Effector memory CD8-positive, alpha-beta T cell (primary cell): ENCODE measurements at places on chromosomes 3 and 15.

DNA sequence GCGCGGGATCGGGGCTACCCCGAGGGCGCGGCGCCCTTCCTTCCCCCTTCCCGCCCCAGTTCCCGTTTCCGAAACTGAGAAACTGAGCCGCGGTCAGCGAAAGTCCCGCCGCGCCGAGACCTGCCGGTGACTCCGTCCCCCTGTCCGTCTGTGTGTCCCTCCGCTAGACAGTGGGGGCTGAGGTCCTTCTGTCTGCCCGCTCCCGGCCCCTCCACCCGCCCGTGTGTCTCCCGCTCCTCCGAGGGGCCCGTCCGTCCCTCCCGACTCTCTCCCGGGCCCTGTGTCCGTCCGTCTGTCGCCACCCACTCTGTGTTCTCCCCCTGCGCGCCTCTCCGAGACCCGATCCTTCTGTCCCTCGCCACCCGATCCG, 426 bp downstream of the PRKCD start:
- no peaks in the 10 kb centered on the region for H3K27me3 ChIP-seq
- peaks cover 9% of the 10 kb centered on the region for H3K36me3 ChIP-seq
- H3K4me3 ChIP-seq: peak overlapping the region; percentile 80
- peaks cover 30% of the 10 kb centered on the region for H3K4me1 ChIP-seq
- DNase-seq: no peak

- H3K27ac ChIP-seq: no peak overlapping the region
- no peak for DNase-seq
- no peaks in the 10 kb centered on the region for H3K36me3 ChIP-seq
- no peaks in the 10 kb centered on the region for H3K27me3 ChIP-seq
These were observed 223.3 kb upstream of the ARHGEF26 start for GRCh38 chr3:153897842-153898241.

GRCh38 chr15:84648539-84648938, 5.5 kb downstream of the WDR73 start:
- peaks cover 81% of the 10 kb centered on the region for H3K36me3 ChIP-seq
- no peak for DNase-seq
- peak overlapping the region; percentile 67 for H3K27ac ChIP-seq

- H3K4me3 ChIP-seq: no peak overlapping the region
- no peaks in the 10 kb centered on the region for H3K27me3 ChIP-seq
- no peak for DNase-seq
- no peak overlapping the region for H3K27ac ChIP-seq
- no peaks in the 10 kb centered on the region for H3K4me1 ChIP-seq
- no peaks in the 10 kb centered on the region for H3K36me3 ChIP-seq
These were observed 47.0 kb upstream of the PLXNA1 start for GRCh38 chr3:126935756-126936509.

GRCh38 chr15:68994149-68994548, 20.3 kb upstream of the NOX5 start:
- H3K4me1 ChIP-seq: no peaks in the 10 kb centered on the region
- no peak for DNase-seq
- H3K27me3 ChIP-seq: peaks cover 27% of the 10 kb centered on the region
- H3K27ac ChIP-seq: no peak overlapping the region
- H3K4me3 ChIP-seq: no peak overlapping the region
- H3K36me3 ChIP-seq: no peaks in the 10 kb centered on the region

DNA sequence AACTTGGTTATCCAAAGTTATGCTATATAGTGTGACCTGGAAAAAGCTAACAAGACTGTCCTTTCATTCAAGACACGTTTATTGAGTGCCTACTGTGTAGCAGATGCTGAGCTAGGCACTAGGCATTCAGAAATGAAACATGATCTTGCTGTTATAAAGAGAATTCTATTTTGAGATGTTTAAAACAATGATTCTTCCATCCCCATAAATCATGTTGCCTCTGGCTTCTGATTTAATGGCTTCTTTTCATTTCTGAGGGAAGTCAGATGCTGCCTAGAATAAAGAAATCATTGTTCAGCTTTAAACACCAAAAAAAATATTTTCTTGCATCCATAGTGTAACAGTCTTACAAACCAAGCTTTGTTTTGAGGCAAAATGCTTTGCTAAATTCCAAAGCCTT, 620.9 kb upstream of the UBE2E2 start:
- H3K27ac ChIP-seq: no peak overlapping the region
- H3K27me3 ChIP-seq: no peaks in the 10 kb centered on the region
- no peaks in the 10 kb centered on the region for H3K4me1 ChIP-seq
- no peaks in the 10 kb centered on the region for H3K36me3 ChIP-seq

DNA sequence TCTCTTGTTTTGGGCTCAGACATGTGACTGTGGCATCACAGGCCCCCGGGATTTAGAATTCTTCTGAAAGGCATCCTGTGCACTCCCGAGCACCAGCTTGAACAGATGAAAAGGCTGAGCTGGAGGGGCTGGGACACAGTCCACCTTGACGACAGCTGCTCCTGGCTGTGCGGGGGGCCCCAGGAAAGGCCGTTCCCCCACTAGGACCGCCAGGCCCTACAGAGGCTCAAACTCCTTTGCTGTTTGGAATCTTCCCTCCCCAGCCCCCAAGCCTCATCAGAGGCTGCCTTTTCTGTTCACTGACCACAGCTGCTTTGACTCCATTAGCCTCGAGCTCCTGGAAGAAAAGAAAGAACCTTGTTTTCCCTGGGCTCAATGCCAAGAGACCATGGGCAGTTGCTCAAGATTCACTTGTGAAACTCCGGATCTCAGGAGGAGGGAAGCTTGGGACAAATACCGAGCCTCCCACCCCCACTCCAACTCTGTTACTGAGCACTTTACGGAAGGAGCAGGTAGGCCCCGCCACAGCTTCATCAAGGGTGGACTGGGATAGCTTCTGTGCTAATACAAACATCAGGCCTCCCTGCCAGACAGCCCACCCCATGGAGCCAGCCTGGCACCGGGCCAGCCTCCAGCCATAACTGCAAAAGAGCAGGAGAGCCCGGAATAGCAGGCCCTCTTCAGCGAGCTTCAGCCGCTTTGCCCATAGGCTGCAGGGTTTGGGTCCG, 15.7 kb downstream of the CIDEC start:
- no peak overlapping the region for H3K27ac ChIP-seq
- H3K27me3 ChIP-seq: peaks cover 9% of the 10 kb centered on the region
- no peaks in the 10 kb centered on the region for H3K36me3 ChIP-seq
- no peak overlapping the region for H3K4me3 ChIP-seq
- peaks cover 8% of the 10 kb centered on the region for H3K4me1 ChIP-seq
- no peak for DNase-seq

DNA sequence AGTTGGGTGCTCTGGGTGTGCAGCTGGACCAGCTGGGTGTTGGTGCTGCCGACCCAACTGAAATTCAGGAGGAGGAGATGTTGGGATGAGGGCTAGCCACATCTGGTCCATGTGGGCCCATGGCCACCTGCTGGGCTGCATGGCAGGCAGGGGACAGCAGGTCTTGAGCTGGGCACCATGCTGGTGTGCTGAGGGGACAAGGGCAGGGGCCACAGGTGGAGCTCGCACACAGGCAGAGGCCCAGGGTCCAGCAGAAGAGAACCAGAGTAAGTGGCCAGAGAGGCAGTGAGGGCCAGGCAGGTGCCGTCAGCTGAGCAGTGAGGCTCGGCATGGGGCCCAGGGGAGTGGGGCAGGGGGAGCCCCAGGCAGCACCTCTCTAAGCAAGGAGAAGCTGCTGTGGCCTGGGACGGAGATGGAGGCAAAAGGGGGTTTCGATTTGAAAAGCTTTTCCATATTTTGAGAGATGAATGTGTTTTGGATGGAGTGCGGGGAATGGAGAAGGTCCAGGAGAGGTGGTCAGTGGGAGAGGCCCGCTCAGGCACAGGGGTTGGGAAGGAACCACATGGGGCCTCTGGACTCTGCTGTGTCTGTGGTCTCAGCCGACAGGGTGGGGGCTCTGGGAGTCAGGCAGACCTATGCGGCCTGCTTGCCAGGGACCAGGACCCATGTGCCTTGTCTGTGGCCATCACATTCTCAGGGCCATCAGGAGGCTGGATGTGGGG, 30.5 kb upstream of the PLXNA1 start:
- H3K36me3 ChIP-seq: peaks cover 4% of the 10 kb centered on the region
- no peak for DNase-seq
- no peaks in the 10 kb centered on the region for H3K27me3 ChIP-seq
- H3K4me1 ChIP-seq: peaks cover 3% of the 10 kb centered on the region
- H3K27ac ChIP-seq: no peak overlapping the region
